ENCODE measurements at places on chromosomes 16 and 17.

DNA sequence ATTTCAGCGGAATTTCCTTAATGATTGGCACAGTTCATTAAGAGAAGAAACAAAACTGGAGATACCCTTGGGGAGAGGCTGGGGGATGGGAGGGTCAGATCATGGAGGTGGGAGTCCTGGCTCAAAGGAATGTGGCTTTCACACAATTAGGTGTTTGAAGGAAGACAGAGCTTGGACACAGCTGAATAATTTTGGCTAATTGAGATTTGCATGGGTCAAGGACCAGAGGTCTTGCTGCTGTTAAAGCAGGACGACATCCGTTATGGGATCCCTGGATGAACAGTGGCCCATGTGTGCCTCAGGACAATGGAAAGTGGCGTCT, 160.3 kb downstream of the HS3ST3B1 start:
- DNase-seq: no peak

GRCh38 chr16:66271074-66272060, 95.1 kb upstream of the CDH5 start:
- no peak for DNase-seq

DNA sequence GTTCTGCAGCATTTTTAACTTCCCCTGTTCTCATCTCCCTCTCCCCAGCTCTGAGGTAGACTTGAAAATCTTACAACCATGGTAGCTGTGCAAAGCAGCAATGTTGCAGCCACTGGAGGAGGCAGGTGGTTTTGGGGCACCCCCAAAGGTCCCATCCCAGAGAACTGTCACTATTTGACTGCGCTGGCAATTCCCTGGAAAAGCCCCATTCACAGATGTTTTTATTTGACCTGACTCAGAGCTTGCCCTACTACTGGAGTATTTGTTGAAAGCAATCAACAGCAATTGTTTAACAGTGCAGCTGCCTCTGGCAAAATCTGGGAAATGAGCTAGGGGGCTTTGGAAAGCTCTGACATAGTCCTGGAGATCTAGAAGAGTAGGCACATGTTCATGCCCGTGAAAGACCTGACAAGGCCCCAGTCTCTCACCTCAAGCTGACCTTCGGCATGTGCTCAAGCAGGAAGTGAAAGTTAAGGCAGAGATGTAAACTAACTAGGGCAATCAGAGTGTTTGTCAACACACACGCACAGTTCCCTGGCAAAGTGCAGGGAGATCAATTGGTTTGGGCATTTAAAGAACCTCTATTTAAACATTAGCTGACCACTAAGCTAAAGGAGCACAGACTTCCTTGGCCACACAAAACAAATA, 19.7 kb upstream of the PIK3R5 start:
- DNase-seq: no peak

- no peak for DNase-seq
Observed at GRCh38 chr17:40608061-40608581, 39.5 kb downstream of the SMARCE1 start.

DNA sequence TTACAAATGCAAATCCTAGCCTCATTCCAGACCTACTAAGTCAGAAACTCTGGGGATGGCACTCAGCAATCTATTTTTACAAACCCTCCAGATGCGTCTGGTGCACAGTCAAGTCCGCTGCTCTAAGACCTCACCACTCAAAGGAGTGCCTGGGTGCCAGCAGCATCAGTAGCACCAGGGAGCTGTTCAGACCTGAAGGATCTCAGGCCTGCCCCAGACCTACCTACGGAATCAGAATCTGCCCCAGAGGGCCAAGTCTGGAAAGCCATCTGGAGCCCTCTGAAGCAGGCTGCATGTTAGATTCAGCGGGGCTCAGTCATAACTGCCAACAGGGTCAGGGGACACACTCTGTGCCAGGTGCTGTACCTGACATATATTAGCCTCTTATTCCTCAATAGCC, 17.6 kb downstream of the MEOX1 start:
- DNase-seq: no peak

All from omental fat pad (tissue), 4 donors.